ENCODE measurements at places on chromosomes 11 and 22.
A peak's percentile ranks its signal among the peaks of the same experiment; 100 is the strongest.

DNA sequence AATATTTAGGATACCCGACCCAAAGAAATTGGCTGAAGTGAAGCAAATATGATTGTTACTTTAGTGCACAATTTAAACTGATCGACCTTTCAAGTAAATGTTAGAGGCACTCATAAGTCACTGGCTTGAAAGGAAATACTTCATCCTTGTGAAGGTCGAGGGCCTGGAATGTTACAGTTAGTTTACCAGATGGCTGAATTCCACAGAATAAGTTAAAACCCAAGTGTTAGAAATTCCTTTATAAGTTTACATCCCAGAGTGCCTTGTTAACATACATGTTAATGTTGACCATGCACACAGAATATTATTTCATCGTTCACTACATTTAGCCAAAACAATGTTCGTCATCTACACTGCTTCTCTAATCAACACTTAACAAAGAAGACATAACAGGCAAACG, 235.5 kb upstream of the ANO3 start:
- DNase-seq, result no peak

GRCh38 chr22:47396515-47396914, 634.1 kb downstream of the TBC1D22A start:
- no peak for DNase-seq

DNA sequence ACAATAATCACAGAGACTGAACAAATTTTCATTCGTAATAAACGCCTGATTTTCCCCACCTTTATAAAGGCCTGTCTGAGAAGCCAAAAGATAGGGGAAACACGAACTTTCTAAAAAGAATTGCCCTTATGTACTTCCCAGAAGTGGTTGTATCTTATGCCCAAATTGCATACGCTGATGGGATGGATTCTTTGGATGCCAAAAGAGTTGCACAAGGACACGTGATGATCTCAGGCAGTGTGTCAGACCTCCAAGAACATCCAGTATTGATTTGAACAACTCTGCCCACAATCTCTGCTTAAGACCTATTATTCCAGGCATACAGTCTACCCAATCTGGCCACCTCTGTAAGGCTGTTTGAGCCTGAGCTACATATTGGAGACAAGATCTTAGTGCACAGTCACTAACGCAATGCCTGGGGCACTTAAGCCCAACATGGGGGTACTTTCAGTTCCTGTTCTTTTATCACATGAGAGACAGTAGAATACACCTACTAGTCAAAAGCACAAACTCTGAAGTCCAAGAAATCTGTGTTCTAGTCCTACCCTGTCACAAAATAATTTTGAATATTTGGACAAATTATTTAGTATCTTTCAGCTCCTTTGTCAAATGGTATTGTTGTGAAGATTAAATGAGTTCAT, 38.9 kb downstream of the OR10A6 start:
- DNase-seq, result peak; percentile 73

GRCh38 chr11:44833877-44834452, 107.2 kb downstream of the TSPAN18 start:
- no peak for DNase-seq

- no peak for DNase-seq
Observed at GRCh38 chr11:48024635-48025071, 44.3 kb downstream of the PTPRJ start.

- no peak for DNase-seq
Observed at GRCh38 chr11:131833366-131833765, 463.0 kb downstream of the NTM start.

DNA sequence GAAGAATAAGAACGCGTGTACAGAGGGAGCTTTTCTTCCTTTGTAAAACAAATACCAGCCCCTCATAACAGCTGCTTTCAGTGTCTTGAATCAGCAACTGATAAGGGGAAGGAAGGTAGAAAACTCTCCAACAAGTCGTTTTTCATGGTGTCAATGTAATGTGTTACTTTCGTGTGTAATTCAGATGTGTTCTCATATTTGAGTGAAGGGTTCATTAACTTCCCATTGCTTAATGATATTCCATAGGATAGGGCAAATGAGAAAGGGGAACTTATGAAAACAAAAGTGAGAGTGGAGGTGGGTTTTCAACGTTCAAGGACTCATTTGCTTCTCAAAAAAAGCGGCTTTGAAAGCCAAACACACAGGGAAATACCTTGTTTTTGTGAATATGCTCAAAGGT, 452.1 kb downstream of the NTM start:
- no peak for DNase-seq

DNA sequence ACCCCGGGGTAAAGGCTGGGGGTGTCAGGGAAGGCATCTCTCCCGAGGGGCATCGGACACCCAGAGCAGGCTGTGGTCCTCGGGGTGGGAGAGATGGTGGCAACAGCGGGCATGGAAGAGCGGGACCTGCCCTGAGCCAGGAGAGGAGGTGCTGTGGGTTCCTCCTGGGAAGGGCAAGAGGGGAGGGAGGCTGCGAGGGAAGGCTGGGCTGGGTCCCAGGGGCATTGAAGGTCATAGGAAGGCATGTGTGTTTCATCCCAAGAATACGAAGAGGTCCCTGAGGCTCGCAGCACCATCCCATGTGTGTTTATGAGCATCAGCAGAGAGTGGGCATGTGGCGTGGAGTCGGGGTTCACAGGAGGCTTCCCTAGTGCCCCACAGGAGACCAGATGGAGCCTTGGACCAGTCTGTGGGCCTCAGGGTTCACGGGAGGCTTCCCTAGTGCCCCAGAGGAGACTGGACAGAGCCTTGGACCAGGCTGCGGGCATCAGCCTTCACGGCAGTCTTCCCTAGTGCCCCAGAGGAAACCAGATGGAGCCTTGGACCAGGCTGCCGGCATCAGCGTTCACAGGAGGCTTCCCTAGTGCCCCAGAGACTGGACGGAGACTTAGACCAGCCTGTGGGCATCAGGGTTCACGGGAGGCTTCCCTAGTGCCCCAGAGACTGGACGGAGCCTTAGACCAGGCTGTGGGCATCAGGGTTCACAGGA, 420.6 kb downstream of the BRD1 start:
- DNase-seq, result no peak

GRCh38 chr11:27241311-27242122, 121.5 kb downstream of the CCDC34 start:
- DNase-seq, result peak; percentile 90

DNA sequence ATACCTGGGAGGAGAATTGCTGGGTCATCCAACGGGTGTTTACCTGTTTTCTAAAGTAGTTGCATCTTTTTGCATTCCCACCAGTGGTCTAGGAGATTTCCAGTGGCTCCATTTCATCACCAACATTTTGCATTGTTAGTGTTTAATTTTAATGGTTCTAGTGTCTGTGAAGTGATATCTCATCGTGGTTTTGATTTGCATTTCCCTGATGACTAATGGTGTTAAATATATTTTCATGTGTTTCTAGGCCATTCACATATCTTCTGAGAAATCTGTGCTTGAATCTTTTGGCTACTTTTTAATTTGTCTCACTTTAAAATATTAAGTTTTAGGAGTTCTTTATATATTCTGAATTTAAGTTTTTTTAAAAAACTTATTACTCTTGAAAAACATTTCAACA, 439.6 kb downstream of the TMEM135 start:
- DNase-seq, result peak; percentile 20

- DNase-seq, result no peak
Observed at GRCh38 chr11:36693139-36693843, 95.3 kb upstream of the RAG2 start.

- DNase-seq, result no peak
Observed at GRCh38 chr11:67699521-67699920, 25.1 kb upstream of the ALDH3B2 start.

DNA sequence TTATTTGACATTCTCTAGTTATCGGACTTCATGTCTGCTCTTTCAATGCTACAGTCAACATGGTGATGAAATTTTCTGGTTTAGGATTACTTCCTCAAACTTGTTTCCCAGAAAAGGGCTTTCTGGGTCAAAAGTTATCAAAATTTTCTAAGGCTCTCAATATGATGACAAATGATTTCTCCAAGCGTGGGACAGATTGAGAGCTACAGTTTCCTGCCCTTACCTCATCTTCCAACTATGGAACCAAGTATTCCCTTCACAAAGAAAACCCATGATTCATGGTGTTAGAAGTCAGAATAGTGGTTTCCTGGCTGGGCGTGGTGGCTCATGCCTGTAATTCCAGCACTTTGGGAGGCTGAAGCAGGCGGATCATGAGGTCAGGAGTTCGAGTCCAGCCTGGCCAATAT, 17.8 kb downstream of the MYO18B start:
- peak; percentile 99 for DNase-seq

DNA sequence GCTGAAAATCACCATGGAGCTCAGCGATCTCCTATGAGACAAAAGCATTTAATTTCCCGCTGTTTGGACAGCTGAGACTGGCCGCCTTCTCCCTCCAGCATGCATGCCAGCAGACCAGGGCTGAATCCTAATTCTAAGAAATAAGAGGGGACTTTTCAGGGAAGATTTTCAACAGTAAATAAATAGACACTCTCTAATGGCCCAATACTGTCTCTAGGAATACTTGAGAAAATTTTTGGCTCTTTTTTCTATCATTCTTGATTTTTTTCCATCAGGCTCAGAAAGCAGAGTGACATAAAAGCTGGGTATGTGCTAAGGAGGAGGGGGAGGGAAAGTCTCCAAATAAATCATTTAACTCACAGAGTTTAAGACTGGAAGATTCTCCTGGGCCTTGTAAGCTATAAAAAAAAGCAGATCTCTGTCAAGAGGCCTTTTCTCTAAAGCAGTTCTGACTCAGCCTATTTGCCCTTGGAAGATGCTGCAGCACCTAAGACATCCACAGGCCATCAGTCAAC, 17.6 kb upstream of the SPON1 start:
- no peak for DNase-seq

- no peak for DNase-seq
Observed at GRCh38 chr11:18987454-18988231, 48.4 kb upstream of the MRGPRX1 start.

DNA sequence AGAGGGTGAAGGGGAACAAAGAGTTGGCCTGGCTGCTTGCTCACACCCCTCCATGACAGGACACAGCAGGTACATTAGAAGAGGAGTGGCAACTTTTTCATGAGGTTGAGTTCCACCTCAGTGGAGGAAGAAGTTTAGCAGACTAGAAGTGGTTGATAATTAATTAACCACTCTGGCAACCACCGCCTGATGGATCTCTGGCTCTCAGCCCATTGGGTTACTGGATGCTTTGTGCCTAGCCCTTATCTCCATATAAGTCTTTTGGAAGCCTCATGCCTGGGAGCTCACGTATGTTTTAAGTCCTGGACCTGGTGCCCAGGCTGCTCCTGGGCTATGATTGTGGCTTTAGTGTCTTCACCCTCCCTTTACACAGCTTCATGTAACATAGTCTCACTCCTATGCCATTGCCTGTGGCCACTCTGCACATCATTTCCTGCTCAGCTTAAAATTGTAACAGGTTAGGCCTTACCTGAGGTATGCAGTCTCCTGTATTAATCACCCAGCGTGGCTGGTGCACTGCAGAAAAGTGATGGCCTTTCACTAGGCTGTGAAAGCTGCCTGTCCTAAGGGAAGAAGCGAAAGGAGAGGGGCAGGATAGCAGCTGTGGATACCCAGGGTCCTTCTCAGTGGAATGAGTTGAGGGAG, 72.7 kb upstream of the CRTAM start:
- DNase-seq, result no peak

- no peak for DNase-seq
Observed at GRCh38 chr11:17649261-17649660, 70.1 kb upstream of the MYOD1 start.

DNA sequence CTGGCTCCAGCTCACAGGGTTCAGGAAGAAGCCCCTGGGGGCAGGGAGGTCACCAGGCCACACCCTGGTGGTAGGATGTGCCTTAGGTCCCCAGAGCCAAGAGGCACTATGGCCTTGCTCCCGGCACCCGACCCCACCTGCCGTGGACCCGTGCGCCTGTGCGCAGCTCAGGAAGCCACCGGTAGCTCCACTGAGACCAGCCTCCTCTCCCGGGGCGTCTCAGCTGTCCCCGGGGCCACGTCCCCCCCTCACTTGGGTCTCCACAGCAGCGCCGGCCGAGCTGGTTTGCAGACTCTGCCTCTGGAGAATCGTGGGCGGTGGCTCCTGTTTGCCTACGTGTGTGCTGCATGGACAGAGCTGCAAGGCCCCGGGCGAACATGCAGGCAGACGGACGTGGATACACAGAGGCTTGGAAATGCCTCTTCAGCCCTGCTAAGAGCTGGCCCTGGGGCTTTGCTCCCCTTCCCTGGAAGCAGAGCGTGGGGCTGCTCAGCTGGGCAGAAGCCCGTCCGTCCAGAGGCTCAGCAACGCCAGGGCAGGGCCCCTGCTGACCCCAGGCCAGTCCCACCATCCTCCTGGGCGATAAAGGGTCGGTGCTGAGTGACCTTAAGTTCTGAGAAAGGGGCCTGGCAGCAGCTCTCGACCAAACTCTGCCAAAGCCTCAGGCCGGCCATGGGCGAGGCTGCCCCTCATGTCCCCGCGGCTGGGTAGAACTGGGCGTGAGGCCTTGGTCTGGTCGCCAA, 15.3 kb upstream of the MUC5B start:
- no peak for DNase-seq

- DNase-seq, result peak; percentile 84
Observed at GRCh38 chr22:18075720-18076497, 1.9 kb upstream of the PEX26 start.

- peak; percentile 64 for DNase-seq
Observed at GRCh38 chr11:131370090-131370751, at the start of gene NTM. Gene NTM, plus strand, starts transcription at chr11:131370615.

DNA sequence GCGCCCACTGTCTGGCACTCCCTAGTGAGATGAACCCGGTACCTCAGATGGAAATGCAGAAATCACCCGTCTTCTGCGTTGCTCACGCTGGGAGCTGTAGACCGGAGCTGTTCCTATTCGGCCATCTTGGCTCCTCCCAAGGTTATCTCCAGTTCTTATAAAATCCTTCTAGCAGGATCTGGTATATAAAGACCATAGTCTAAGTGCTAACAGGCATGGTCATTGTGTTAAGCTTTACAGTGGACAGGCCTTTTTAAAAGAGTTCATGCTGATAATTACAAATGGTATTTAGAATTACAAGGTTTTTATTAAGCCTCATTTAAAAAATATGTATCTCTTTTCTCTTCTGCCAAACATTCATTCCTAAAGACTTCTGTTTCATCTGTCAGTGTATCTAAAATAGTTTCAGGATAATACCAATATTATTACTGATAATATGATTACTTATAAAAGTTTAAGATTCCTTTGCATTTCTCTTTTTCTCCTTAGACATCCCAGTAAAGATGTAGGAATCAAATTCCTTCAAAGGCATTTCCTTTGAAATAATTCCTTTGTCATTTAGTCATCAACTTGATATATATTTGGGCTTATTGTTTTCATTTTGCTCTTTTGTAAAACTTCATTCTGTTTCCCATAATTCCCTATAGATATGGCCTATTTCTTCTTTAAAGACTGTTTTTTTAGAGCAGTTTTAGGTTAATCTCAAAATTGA, 20.7 kb downstream of the DDX10 start:
- peak; percentile 80 for DNase-seq

GRCh38 chr11:8802251-8802650, 108.7 kb upstream of the AKIP1 start:
- DNase-seq, result no peak

- DNase-seq, result peak; percentile 39
Observed at GRCh38 chr22:41915035-41915785, at the start of gene SHISA8. Gene SHISA8, minus strand, starts transcription at chr22:41915074. Its CDS starts 407 bp downstream, at chr22:41914667.

Measured in fibroblast of skin of back (primary cell).